ENCODE measurements at places on chromosomes 2 and 18.

DNA sequence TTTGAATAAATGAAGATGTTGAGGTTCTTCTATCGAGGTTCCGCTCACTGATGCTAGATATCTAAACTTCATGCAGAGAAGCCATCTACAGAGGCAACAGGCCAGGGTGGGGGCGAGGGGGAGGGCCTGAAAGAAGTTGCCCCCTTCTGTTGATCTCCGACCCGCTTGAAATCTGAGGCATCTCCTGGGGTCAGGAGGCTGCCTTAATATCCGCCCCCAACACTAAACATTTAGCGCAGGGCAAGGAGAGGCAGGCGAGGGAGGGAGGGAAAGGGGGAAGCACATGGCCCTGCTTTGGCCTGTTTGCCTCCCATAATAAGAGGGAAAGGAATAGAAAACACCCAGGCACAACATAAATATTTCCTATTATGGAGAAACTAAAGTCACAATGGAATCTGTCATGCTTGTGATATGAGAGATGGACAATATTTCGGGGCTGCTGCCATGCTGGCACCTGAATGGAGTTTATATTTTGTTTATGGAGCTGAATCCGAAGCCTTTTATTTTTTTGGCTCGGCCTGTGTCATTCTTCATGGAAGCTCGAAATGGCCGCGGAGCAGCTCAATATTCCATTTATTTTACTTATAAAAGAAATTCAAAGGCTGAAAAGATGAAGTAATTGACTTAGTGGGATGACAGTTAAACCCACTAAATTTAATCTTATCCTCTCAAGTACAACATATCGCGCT lies 221.1 kb downstream of the INSIG2 start:
- peak; percentile 0 for DNase-seq

GRCh38 chr2:241064008-241064801 lies 37.9 kb downstream of the MTERF4 start:
- DNase-seq = peak; percentile 3

DNA sequence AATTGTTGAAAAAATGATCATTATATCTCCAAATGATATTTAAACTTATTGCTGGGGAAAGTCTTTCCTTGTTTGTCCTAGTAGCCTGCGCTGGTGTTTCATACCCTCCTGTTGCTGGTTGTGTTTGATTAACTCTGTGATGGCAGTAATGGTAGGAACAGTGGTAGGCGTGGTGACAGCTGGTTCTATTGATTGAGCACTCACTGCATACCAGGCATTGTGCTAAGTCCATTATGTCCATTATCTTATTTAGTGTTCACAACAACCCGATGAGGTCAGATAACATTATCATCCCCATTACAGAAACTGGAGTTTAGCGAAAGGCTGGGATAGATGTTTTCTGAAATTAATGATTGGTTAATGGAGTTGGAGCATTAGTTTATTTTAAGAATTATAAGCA lies 77.8 kb upstream of the STON1 start:
- DNase-seq = peak; percentile 16

GRCh38 chr18:34207344-34207851 lies 17.3 kb downstream of the NOL4 start:
- no peak for DNase-seq

- DNase-seq = no peak
Observed at GRCh38 chr2:168482269-168482668, 26.2 kb downstream of the CERS6 start.

DNA sequence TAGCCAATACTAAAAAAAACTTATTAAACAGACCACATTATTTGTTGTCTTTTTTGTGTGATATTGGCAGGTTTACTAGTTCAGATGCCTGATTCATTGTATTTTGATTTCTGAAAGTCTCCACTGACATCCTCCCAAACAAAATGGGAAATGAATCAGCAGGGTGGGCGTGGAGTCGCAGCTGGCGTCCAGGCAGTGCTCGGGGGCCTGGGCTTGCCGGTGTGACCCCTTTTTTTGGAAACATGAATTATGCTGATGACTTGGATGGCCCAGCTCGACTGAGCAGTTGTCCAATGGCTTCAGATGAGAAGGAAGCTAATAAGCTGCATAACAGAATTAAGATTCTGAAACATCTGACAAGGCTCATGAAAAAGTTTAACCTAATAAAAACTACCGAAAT lies 1.7 kb upstream of the KCNG2 start:
- DNase-seq = no peak
